Osteoblast (primary cell): ENCODE measurements at places on chromosomes 5 and 9. TPM values are rescaled to one million over a fixed set of nuclear protein-coding genes. Genes with fewer than 3 reads are reported as not detected.

GRCh38 chr9:83199240-83199639, 136.3 kb upstream of the RASEF start:
- H3K27me3 ChIP-seq: peaks cover 3% of the 10 kb centered on the region
- no peaks in the 10 kb centered on the region for H3K36me3 ChIP-seq
- peak; percentile 62 for DNase-seq
- H3K4me1 ChIP-seq: no peaks in the 10 kb centered on the region
- H3K4me3 ChIP-seq: no peak overlapping the region

DNA sequence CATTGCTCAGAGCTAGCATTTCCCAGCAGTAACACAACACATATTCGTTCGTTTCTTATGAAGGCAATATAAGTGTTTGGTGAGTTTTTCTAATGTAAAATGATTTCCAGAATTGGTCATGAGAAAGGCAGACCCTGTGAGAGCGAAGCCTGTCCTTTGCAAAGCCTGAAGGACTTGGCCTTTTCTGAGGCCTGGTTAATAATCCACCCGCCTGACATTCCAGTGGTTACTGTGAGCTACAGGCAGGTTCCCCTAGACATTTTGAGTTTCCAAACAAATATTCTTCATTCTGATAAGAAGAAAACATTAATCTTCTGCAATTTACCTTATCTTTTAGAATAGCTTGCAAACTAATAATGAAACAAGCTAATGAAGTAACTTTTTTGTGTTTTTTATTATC, 38.0 kb downstream of the ADAMTS16 start:
- no peak overlapping the region for H3K4me3 ChIP-seq
- H3K27ac ChIP-seq: no peak overlapping the region
- DNase-seq: no peak
- no peaks in the 10 kb centered on the region for H3K27me3 ChIP-seq
- no peaks in the 10 kb centered on the region for H3K4me1 ChIP-seq
- no peaks in the 10 kb centered on the region for H3K36me3 ChIP-seq

GRCh38 chr5:98603456-98603855, 170.0 kb upstream of the RGMB start:
- peaks cover 8% of the 10 kb centered on the region for H3K4me1 ChIP-seq
- no peaks in the 10 kb centered on the region for H3K27me3 ChIP-seq
- no peaks in the 10 kb centered on the region for H3K36me3 ChIP-seq
- no peak overlapping the region for H3K4me3 ChIP-seq
- H3K27ac ChIP-seq: no peak overlapping the region
- no peak for DNase-seq

- no peak overlapping the region for H3K4me3 ChIP-seq
- H3K4me1 ChIP-seq: no peaks in the 10 kb centered on the region
- no peak for DNase-seq
- no peaks in the 10 kb centered on the region for H3K27me3 ChIP-seq
These were observed 25.0 kb upstream of the PHYKPL start for GRCh38 chr5:178257650-178258049.

DNA sequence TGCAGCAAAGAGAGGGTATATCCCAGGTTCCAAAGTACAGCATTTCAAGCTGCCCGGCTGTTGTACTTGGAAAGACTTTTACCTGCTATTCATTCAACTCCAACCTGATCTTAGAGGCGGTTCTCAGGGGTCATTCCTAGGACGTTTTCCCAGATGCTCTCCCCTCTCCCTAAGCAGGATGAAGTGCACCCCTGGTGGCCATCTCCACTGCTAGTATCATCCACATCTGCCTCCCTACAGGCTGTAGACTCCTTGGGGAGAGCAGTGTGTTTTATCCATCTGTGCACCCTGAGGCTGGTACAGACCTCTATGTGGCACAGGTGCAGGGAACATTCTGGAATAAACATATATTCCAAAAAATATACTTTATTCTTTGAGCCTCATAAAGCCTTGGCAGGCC, 56.8 kb downstream of the PTPN3 start:
- H3K4me3 ChIP-seq: no peak overlapping the region
- no peaks in the 10 kb centered on the region for H3K36me3 ChIP-seq
- H3K27ac ChIP-seq: peak overlapping the region; percentile 46
- DNase-seq: no peak

DNA sequence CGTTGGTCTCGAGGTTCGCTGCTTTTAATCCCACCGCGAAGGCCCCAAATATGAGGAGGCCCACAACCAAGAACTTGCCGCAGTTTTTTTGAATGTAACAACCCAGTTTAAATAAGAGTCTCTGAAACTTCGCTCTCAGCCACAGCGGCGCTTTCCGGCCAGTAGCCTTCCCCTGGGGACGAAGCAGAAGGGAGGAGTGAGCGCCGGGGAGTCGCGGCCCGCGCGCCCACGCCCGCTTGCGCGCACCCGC, 10.4 kb downstream of the PTCH1 start:
- peak overlapping the region; percentile 95 for H3K4me3 ChIP-seq
- peak overlapping the region; percentile 33 for H3K27ac ChIP-seq
- H3K36me3 ChIP-seq: no peaks in the 10 kb centered on the region
- peak; percentile 94 for DNase-seq
- H3K27me3 ChIP-seq: no peaks in the 10 kb centered on the region

DNA sequence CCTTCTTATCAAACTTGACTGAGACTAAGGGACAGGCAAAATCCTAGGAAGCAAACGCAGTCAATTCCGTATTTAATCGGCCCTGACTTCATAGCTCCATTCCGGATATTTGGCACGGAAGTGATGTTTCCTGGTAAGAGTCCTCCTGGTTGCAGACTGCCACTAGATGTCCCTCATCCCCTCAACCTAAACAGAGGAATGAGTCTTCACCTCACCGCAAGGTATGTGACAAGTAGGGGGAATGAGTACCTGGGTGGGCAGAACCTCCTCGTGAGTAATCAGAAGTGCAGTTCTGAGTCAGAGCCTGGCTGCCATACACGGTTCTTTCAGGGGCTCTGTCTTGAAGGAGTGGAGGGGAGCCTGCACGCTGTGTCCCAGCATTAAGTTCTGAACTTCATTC, 173.6 kb downstream of the MUSK start:
- no peaks in the 10 kb centered on the region for H3K27me3 ChIP-seq
- peak overlapping the region; percentile 73 for H3K27ac ChIP-seq

- no peaks in the 10 kb centered on the region for H3K27me3 ChIP-seq
- H3K4me1 ChIP-seq: no peaks in the 10 kb centered on the region
- H3K4me3 ChIP-seq: no peak overlapping the region
- DNase-seq: no peak
- H3K27ac ChIP-seq: no peak overlapping the region
These were observed 18.3 kb downstream of the RFX3 start for GRCh38 chr9:3507395-3508077.

DNA sequence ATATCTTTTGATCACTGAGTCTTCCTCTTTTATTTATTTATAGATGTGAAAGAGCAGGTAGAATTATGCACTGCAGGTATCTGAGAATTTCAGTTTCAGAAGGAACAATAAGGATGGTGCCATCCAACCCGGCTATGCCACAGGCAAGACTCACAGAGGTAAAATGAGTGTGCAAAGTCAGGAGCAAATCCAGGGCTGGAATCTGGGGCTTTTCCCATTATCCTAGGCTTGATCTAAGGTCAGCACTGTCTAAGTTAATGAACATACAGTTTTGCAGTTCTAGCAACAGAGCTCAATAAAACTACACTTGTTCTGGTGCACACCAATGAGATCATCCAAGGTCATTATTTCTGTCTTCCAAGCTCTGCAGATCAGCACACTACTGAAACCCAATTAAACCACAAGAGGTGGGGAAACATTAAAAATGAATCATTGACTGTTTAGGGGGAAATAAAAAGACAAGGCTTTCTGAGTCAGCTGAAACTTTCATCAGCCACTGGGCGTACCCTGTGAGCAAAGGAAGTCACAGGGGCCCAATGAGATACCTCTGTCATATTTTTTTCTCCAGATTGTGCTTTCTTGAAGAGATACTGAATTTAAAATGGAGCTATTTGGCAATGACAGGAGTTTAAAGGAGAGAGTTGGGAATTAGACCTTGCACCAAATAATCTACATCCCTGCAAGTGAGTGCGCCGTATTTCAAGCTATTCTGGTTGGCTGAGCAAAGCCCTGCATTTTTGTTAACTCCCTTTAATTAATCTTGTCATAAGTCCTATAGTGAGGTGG, 662.2 kb upstream of the ZNF608 start:
- peaks cover 50% of the 10 kb centered on the region for H3K4me1 ChIP-seq
- no peaks in the 10 kb centered on the region for H3K27me3 ChIP-seq
- DNase-seq: peak; percentile 82
- H3K4me3 ChIP-seq: peak overlapping the region; percentile 18
- peak overlapping the region; percentile 91 for H3K27ac ChIP-seq
- H3K36me3 ChIP-seq: no peaks in the 10 kb centered on the region

DNA sequence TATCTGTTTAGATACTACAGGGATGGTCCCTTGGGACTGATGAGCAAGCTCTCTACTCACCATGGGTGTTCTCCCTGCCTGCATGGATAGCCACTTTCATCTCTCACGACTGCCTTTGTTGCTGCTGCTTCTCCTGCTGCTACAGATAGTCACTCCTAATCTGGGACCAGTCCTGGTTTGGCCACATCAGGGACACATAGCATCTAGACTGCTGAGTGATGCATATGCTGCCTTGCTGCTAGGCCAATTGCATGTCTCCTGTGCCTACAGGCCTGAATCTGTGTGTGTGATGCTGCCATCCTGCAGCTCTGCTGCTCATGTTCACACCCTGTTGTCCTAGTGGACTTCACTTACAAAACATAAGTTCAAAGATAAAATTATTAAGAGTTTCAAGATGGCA, 297.1 kb downstream of the HCN1 start:
- H3K4me1 ChIP-seq: no peaks in the 10 kb centered on the region
- H3K4me3 ChIP-seq: no peak overlapping the region
- no peaks in the 10 kb centered on the region for H3K36me3 ChIP-seq
- DNase-seq: no peak
- H3K27me3 ChIP-seq: no peaks in the 10 kb centered on the region

DNA sequence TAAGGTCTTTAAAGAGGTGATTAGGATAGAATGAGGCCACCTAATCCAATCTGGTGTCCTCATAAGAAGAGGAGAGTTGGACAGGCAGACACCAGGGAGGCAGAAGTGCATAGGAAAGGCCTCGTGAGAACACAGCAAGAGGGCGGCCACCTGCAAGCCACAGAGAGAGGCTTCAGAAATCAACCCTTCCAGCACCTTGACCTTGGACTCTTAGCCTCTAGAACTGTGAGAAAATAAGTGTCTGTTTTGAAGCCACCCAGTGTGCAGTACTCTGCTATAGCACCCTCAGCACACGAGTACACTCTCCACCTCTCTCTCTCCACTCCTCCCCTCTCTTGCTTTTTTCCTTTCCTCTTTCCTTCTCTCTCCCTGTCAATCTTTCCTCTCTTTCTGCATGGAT, 26.8 kb downstream of the NIPAL4 start:
- H3K36me3 ChIP-seq: peaks cover 25% of the 10 kb centered on the region
- no peaks in the 10 kb centered on the region for H3K4me1 ChIP-seq
- no peak overlapping the region for H3K27ac ChIP-seq
- no peak for DNase-seq
- H3K4me3 ChIP-seq: no peak overlapping the region

DNA sequence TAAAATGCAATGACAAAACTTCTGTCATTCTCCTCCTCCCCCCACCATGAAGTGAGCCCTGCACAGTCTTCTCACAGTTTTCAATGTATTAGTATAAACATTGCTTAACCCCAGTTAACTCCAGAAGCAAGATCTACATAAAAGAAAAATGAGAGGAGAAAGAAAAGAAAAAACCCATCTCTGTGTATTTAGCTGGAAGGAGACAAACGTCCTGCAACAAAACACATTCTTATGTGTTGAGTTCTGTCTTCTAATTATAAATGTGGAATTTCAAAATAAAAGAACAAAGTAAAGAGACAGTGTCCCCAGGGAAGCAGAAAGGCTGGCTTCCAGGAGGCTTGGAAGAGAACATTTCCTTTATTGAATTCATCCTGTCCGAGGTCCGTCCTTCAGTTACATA, 491.9 kb upstream of the TUSC1 start:
- DNase-seq: no peak
- no peak overlapping the region for H3K27ac ChIP-seq
- no peaks in the 10 kb centered on the region for H3K27me3 ChIP-seq
- H3K36me3 ChIP-seq: no peaks in the 10 kb centered on the region
- no peak overlapping the region for H3K4me3 ChIP-seq

- H3K36me3 ChIP-seq: no peaks in the 10 kb centered on the region
- H3K4me1 ChIP-seq: no peaks in the 10 kb centered on the region
- H3K27me3 ChIP-seq: no peaks in the 10 kb centered on the region
- DNase-seq: no peak
- no peak overlapping the region for H3K27ac ChIP-seq
These were observed 102.1 kb upstream of the ASTN2 start for GRCh38 chr9:117516676-117517632.

DNA sequence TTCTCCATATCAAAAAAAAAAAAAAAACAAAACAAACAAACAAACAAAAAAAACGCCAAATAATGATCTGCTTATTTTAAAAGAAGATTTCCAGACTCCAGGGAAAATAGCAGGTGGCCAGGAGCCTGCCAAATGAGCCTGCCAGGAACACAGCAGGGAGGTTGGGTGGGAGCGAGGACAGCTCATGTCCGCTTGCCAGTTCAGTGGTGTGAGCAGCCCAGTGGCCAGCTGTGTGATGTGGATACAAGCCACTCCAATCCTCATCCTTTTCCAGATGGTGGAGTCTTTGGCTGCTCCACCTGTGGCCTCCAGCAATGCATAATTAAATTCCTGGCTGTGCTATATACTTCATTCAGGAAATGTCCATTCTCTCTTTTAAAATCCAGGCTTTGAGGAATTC, 1025.1 kb upstream of the C9orf72 start:
- DNase-seq: no peak
- no peaks in the 10 kb centered on the region for H3K27me3 ChIP-seq
- H3K36me3 ChIP-seq: no peaks in the 10 kb centered on the region
- no peak overlapping the region for H3K27ac ChIP-seq

DNA sequence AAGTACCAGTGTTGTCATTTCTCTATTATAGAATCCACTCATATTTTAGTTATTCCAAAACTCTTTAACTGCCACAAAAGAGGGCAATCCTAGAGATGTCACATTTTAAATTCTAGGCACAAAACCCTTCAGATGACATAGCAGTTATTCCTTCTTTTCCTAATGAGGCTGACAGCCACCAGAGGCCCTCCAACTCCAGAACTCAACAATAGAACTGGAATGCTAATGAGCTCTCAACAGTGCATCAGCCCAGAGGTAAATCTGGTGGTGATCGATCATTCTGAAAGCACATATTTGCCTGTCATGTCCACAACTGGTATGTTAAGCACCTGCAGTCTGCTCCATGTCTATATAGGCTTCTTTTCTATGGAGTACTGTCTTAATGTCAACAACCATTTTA, 40.2 kb upstream of the RAB3C start:
- no peaks in the 10 kb centered on the region for H3K36me3 ChIP-seq
- no peak overlapping the region for H3K4me3 ChIP-seq
- DNase-seq: no peak
- no peaks in the 10 kb centered on the region for H3K27me3 ChIP-seq

GGTA1 gene
- not detected in 2 replicates for total RNA-seq

ZNF454 gene
- 2.5 and 3.8 TPM in 2 replicates for total RNA-seq

GAS1 gene
- total RNA-seq: 107 and 121 TPM in 2 replicates

ADRA1B gene
- 0.29 and 0.36 TPM in 2 replicates for total RNA-seq

IRGM gene
- not detected in 2 replicates for total RNA-seq

PHYHD1 gene
- total RNA-seq: 7.6 and 8.0 TPM in 2 replicates

ZER1 gene
- total RNA-seq: 26.4 and 27.1 TPM in 2 replicates

PCDHB10 gene
- 2.2 and 2.7 TPM in 2 replicates for total RNA-seq
